ENCODE measurements at places on chromosomes 12 and 14.
A peak's percentile ranks its signal among the peaks of the same experiment; 100 is the strongest.

- no peak for DNase-seq
Observed at GRCh38 chr14:68791078-68791901, 1.6 kb downstream of the ZFP36L1 start.

DNA sequence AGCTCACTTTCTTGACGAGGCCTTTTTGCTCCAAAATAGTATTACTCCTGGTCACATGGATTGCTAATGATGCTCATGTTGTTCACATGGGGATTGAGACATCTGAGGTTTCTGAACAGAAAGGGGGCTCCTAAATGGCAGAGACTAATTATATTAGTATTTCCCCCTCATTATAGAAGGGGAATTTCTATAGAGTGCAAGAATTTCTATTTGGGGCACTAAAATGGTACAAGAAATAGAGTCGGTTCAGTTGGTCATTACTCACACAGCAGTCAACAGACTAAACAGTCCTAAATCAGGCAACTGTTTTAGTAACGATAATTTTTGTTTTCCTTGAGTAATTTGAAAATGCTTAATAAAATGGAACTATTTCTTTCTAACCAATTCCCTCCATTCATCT lies 108.9 kb downstream of the DACT1 start:
- DNase-seq = no peak

GRCh38 chr14:20375471-20375870 lies 32.0 kb downstream of the PARP2 start:
- no peak for DNase-seq

DNA sequence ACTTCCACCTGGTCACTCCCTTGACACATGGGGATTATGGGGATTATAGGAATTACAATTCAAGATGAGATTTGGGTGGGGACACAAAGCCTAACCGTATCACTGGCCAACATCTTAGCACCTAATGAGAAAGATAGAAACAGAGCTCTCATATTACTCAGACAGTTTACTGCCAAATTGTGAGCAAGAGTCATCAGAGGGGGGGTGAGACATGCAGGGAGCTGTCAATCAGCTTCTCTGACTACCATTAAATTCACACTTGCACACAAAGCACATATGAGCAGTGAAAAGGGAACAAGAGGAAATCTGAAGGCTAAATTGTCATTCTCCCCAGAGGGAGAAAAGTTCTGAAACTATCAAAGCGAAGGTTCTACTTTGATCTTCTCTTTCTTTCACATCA lies 78.1 kb upstream of the GRIN2B start:
- no peak for DNase-seq

- no peak for DNase-seq
Observed at GRCh38 chr12:43291516-43291915, 260.5 kb downstream of the ADAMTS20 start.

- DNase-seq = no peak
Observed at GRCh38 chr12:9761419-9761781, 699 bp upstream of the CD69 start.

- no peak for DNase-seq
Observed at GRCh38 chr14:86143248-86143647, 613.3 kb downstream of the FLRT2 start.

GRCh38 chr12:64004641-64005040 lies 160.1 kb downstream of the SRGAP1 start:
- no peak for DNase-seq

DNA sequence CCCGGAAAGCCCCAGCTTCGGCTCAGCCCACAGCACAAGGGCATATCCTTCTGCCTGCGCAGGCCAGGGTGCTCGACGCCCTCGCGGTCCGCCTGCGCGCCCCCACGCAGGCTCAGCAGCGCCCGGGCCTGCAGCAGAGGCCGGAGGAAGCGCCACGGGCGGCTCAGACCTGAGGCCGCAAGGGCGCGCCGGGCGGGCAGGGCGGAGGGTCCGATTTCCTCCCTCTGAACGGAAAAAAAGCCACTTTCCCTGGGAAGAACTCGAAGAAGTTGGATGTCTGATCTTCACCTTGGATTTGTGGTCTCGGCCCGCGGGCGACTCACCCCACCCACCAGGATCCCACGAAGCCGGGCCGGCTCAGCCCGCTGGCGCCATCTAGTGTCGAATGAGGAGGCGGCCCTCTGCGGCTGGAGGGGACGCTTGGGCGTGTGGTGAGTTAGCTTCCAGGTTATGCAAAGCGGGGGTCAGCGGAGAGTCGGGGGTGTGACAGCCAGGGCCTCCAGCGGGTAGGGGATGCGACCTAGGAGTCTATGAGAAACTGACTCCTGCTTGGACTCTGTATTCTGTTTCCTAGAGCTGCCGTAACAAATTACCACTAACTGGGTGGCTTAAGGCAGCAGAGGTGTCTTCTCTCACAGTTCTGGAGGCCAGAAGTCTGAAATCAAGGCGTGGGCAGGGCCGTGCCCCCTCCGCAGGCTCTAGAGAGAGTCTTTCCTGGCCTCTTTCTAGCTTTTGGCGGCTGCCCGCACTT lies 40.0 kb upstream of the SRSF5 start:
- peak; percentile 90 for DNase-seq

- no peak for DNase-seq
Observed at GRCh38 chr14:85054178-85054577, 475.8 kb upstream of the FLRT2 start.

GRCh38 chr12:104285740-104286515 lies 17.6 kb upstream of the EID3 start:
- DNase-seq = no peak

DNA sequence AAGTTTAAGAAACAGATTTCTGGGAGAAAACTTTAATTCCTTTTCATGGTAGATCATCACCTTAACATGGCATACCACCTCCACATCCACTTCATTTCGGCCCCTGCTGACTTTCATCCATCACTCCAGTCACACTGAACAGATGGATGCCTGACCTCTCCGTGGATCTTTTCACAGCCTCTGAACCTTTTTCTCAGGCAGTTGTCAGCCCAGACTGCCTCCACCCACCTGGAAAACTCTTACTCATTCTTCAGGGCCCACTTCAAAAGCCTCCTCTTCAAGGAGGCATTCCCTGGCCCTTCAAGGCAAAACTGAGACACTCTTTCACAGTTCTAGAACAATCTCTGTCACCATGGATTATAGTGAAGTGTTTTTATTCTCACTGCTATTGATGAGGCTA lies 52.9 kb downstream of the GXYLT1 start:
- DNase-seq = no peak

GRCh38 chr14:100109594-100109955 lies 44.4 kb downstream of the EVL start:
- no peak for DNase-seq

- DNase-seq = no peak
Observed at GRCh38 chr14:68027276-68027675, 207.7 kb downstream of the RAD51B start.

GRCh38 chr12:89239534-89239933 lies 112.8 kb downstream of the DUSP6 start:
- no peak for DNase-seq

- DNase-seq = no peak
Observed at GRCh38 chr12:69687390-69687789, 11.7 kb downstream of the BEST3 start.

GRCh38 chr14:67562776-67563150 lies 29.7 kb downstream of the PLEKHH1 start:
- no peak for DNase-seq

DNA sequence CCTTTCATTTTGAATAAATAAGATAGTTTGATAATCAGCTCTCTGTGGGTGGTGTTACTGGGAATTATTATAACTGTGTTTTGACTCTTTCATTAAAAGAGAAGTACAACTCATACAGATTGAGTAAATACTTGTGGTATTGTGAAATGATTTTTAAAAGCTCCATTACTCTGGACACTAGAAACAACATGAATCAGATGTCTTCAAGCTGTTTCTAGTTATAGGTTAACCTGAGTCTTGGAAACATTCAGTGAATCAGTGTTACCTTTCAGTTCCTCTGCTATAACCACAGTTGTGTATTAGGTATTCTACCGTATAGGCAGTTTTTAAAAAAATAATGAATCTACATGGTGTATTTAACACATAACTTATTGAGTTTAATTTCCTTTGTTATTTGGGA lies 128.4 kb upstream of the SSTR1 start:
- no peak for DNase-seq

DNA sequence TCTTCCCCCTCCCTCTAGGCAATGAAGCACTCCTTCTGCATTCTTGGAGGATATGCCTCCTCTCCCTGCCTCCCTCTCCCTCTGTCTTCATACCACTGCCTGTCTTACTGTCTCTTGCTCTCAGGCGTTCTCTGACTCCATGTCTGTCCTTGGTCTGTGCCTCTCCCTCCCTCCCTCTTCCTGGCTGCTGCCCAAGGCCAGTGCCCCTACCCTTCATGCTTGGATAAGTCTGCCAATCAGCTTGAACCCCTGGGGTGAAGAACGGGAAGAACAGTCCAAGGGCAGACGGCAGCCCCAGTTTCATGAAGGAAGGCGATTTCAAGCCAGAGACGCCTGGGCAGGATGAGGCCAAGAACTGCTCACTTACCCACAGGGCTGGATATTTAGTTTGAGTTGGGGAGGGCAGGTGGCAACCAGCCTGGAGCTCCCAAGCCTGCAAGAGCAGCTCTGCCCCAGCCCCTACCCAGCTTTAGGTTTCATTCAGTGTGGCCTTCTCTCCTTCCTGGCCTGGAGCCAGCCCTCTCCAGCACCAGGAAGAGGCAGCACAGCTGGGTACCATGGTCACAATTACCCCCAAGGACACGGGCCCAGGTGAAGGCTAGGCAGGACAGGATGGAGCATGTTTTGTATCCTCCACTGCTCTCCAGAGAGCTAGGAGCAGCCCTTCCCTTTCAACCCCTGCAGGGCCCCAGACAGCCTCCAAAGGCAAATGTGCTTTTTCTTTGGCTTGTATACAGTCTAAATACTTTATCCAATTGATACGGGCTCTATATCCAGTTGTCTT lies 35.8 kb upstream of the LTBP2 start:
- peak; percentile 41 for DNase-seq

- DNase-seq = no peak
Observed at GRCh38 chr14:51616724-51617409, 34.8 kb upstream of the FRMD6 start.

DNA sequence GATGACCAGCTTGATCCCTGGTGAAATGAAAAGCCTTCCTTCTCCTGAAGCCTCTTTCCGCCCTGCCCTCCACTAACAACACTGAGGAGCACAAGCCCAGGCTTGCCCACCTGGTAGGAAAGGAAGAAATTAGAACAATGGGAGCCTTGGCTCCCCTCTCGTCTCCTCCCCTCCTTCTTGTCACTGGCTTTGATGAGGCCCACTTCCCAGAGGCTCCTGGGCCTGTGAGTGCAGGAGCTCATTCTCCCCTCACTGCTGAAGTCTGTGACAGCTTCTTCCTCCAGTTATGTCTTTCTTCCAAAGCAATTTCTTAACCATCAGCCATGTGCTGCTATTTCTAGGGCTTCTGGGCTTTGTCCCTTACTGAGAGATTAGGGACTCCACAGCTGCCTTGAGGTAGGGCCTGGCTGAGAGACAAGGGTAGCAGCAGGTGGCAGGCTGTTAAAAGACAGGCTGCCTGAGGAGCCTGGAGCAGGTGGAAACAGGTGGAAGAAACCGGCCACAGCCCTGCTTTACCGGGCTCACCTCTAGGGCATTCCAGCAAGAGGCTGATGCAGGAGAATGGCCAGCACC lies 53.6 kb upstream of the SRSF5 start:
- no peak for DNase-seq

GRCh38 chr14:83638748-83639504 lies 1891.0 kb upstream of the FLRT2 start:
- DNase-seq = no peak

- DNase-seq = no peak
Observed at GRCh38 chr12:62044450-62045135, 215.6 kb upstream of the USP15 start.

GRCh38 chr12:22525426-22525825 lies 18.9 kb downstream of the C2CD5 start:
- DNase-seq = no peak

- DNase-seq = no peak
Observed at GRCh38 chr12:131844656-131845055, 16.5 kb downstream of the MMP17 start.

- no peak for DNase-seq
Observed at GRCh38 chr12:117521867-117522266, 160.4 kb upstream of the NOS1 start.

GRCh38 chr12:117159674-117160073 lies 30.6 kb downstream of the FBXO21 start:
- DNase-seq = no peak

- DNase-seq = no peak
Observed at GRCh38 chr14:101955695-101956161, 8.6 kb upstream of the DYNC1H1 start.

DNA sequence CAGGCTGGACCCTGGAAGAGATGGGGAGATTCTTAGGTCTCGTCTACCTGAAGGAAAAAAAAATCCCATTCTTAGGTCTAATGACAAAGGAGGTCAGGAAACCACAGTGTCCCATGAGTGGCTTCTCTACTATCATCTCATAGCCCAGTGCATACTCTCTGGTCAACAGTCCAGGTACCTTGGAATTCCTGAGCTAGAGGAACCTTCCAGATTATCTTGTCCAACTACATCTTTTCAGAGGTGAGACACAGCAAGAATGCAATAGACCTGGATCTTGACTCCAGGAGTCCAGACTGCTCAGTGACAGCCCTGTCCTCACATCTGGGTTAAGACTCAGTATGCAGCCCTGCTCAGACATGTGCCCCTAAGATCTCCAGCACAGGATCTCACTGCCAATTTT lies 177.5 kb upstream of the NOS1 start:
- DNase-seq = no peak

- DNase-seq = no peak
Observed at GRCh38 chr12:54222609-54223008, 33.8 kb upstream of the SMUG1 start.

GRCh38 chr12:1594261-1595025 lies at the start of gene FBXL14:
TSS of gene FBXL14 (minus strand) at chr12:1594581. CDS start at chr12:1594066, 515 bp downstream.
- peak; percentile 94 for DNase-seq

DNA sequence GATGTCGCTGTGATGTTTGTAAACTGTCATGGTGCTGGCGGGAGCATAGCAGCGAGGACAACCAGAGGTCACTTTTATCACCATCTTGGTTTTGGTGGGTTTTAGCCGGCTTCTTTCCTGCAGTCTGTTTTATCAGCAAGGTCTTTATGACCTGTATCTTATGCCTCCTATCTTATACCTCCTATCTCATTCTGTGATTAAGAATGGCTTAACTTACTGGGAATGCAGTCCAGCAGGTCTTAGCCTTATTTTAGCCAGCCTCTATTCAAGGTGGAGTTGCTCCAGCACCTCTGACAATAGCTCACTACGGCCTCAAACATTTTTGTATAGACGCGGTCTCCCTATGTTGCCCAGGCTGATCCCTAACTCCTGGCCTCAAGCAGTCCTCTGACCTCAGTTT lies 53.7 kb downstream of the B4GALNT3 start:
- no peak for DNase-seq

DNA sequence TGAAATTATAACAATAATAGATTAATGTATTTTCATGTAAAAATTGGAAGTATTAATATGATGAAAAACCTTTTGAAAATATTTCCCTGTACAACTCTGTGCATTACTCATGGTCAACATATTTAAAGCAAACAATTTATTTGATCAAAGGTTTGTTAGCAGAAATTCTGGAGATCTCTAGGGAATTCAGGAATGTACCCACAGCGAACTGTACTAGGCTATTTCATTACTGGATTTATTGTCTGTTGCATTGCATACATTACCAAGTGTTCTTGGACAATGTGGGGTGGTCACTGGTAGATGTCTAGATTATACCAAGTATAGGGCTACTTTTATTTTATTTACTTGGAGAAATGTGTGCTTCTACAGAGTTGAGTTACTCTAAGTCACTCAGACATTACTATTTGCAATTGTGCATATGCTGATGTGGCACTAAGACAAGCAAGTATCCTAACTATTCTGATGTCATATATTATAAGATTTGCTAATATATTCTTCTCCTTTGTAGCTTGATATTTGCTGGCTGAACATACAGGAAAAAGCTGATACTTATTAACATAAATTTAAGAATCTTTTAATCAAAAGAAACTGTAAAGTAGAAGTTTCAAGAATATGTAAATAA lies 323.3 kb downstream of the CCER1 start:
- no peak for DNase-seq

Data from femur (tissue), 1 donor.